Neural crest cell (in vitro differentiated cells): ENCODE measurements at places on chromosomes 7 and 10.

DNA sequence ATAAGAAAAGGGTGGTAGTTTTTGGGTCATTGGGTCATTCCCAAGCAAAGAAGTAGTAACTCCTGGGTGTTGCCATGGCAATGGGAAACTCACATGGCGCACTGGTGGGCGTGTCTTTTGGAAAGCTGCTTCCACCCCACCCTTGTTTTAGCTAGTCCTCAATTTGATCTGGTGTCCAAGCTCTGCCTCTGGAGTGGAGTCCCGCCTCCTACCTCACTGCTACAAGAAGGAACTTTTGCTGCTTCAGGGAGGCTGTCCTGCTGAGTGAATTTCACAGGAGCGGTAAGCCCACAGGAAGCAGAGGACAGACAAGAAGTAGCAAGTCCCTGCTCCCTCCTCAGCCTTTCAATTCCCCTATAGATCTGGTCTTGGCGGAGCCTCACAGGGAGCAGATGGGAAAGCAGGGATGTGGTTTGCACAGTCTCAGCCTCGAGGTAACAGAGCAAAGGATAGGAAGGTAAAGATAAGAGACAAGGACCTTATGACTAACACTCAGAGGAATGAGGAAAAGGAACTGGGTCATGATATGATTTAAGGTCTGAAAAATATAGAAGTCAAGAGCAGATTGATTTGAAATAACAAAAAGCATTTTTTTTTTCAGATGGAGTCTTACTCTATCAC is 700.3 kb downstream of the TNS3 start:
- no peak for DNase-seq

GRCh38 chr10:86603256-86603655 is 51.1 kb upstream of the OPN4 start:
- no peak for DNase-seq

- no peak for DNase-seq
These were observed 7.8 kb upstream of the BTRC start for GRCh38 chr10:101346177-101346576.

DNA sequence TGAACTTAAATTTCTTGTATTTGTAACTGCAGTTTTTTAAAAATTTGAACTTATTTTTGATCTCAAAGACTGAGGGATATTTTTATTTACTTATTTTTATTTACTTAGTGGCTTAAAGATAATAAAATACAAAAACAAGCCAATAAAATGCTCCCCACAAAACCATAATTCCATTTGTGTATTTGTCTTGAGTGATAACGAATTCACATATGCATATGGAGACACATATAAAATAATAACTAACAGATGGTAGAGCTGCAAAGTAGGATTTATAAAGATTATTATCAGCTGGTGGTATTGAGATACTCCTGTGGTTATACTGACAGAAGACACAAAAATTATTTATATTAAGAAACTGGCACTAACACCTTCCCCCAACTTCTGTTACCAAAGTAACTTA is 90.2 kb upstream of the RPA3 start:
- DNase-seq: no peak

DNA sequence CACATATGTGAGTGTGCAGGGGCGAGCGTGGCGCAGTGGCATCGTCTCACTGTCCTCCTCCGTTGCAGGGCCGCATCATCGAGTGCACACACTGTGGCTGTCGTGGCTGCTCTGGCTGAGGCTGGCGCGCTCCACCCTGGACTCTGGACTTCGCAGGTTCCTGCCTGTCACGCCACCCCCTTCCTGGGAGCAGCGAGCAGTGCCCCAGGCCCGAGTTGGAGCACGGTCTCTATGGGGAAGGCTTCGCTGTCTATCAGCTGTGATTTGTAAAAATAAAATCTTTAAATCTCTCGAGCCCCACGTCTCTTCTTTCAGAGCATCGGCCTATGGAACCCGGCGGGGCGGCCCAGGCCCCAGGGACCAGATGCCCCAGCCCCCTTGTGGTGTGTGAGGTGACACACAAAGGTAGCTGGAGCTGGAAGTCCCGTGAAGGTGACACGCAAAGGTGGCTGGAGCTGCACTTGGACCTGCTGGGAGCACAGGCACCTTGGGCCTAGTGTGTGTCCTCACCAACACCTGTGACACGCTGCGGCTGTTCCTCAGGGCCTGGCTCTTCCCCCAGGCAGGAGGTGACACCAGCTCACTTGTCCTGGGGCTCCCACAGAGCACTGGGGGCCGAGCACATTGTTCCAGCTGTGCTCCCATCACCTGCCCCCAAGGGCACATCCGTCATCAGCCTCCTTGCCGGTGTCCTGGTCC is 10.7 kb downstream of the BUD31 start:
- DNase-seq: no peak

DNA sequence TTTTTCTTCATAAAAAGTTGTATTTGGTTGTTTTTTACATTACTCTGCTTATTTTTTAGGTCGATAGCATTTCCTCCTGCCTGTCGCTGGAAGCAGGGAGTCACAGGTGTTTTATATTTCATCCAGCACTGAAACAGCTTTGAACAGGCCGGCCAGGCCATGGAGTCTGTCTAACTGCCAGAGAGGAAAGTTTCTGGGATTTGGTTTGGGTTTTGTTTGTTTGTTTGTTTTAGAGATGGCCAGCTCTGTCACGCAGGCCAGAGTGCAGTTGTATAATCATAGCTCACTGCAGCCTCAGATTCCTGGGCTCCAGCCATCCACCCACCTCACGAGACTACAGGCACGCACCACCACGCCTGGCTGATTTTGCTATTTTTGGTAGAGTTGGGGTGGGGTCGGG is 23.4 kb downstream of the PROSER2 start:
- DNase-seq: no peak

DNA sequence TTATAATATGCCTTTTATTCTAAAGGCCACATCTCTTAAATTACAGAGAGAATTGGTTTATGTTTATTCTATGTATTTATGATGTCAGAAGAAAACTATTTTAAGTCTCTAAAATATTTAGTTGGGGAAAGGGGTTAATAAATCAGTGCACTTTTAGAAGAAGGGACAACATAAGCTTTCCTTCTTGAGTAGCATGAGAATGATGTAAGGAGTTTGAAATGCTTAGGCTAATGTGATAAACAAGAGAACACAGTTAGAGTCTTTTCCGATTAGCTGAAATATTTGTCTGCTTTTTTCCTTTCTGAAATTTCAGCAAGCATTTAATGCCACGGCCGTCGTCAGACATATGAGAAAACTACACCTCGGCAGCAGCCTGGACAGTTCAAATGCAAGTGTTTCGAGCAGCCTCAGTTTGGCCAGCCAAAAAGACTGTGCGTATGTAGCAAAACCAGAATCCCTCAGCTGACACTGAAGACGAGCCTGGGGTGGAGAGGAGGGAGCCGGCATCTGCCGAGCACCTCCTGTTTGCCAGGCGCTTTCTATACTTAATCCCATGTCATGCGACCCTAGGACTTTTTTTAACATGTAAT is 176.2 kb downstream of the CCDC3 start:
- no peak for DNase-seq

- no peak for DNase-seq
These were observed 16.1 kb downstream of the COL26A1 start for GRCh38 chr7:101378751-101379174.

DNA sequence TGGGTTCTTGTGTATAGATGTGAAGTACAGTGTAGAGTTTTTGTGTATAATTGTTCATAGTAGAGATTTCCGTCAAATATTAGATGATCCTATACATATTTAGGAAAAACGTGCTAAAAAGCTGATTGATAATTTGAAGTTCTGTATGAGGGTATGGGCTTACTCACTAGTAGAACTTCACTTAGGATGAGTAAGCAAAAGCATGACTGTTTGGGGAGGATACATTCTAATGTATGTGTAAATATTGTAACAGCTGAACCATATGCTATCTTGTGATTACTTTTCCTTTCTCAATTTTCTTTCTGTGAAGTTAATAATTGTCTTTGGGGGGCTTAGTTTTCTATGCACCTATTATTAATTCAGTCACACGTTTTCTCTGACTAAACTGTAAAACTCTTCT is 53.2 kb upstream of the PDK4 start:
- DNase-seq: no peak

DNA sequence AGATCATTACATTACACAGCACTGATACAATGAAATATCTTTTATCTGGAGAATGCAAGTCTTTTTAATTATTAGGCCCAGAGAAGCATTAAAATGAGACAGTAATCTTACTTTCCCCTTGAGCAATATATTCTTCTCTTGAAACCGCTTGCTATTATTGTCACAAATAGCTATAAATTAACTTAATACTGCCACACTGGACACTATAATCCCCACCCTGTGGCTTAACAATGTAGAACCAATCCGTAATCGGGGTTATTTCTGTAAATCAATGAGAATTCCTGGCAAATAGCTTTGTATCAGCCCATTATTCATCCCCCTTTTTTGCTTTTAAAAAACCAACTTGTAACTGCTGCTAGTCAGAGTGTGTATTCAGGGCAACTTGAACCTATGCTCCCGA is 366.2 kb upstream of the VWC2 start:
- DNase-seq: no peak

- no peak for DNase-seq
These were observed 170.4 kb downstream of the TAX1BP1 start for GRCh38 chr7:27910326-27910725.

DNA sequence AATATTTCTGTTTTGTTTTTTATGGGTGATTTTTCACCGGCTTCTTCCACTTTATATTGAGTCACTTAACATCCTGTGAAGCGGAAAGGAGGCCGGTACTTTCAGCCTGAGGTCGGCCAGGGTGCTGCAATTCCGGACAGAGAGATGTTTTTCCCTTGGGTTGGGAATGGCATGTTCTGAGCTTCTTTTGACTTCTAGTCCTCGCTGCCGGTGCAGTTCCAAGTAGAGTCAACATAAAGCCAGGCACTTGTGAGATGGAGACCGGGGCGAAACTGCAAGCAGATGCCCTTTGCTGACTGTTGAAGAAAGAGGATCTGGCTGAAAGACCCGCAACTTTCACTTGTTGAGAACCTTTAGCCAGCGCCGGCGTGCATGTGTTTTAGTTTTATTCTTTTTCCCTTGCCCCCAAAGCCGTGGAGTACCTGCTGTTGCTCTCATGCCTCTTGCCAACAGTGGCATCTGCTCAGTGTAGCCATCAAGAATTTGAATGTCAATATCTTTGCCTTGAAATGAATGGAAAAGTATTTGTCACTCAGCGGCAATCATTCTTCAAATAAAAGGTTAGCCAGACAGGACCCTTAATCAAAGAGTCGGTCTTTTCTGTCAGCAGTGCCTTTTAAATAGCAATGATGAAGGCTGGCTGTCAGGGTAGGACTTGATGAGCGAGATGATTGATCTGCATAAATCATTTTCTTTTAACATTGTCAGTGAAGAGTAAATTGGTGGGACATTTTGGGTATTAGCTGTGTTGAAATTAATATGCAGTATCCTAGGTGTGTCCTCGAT is 351.2 kb downstream of the LRMDA start:
- no peak for DNase-seq

DNA sequence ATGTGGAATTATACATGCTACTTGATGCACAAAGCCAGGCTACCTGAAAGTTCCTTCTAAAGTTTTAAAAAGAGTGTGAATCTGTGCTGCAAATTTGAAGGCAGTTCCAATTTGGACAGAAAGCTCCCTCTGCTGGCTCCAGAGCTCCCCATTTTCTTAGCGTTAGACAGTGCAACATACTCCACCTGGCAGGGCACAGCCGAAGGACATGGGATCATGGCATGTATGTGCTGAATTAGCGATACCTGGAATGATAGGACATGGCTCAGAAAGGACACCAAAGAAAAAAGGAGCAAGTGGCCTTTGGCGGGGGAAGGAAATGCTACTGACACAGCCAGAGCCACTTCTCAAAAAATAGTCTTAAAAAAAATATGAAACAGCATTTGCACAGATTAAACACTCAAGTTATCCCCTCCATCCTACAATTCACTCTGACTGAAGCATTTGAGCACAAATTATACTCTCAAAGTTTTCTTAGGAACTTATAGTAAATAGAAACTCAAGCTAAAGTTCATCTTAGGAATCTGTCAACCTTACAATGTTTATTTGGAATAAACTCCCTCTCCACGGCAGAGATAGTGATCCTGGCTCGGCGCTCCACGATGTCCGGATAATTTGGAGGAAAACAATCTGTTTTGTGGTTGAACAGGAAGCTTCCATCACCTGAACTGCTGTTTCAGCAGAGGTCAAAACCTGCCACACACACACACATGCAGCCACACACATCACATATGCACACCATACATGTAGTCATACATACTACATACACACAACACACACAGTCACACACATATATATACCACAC is 80.0 kb downstream of the C7orf25 start:
- peak; percentile 32 for DNase-seq

GRCh38 chr10:24047176-24047575 is 161.8 kb upstream of the KIAA1217 start:
- DNase-seq: no peak

DNA sequence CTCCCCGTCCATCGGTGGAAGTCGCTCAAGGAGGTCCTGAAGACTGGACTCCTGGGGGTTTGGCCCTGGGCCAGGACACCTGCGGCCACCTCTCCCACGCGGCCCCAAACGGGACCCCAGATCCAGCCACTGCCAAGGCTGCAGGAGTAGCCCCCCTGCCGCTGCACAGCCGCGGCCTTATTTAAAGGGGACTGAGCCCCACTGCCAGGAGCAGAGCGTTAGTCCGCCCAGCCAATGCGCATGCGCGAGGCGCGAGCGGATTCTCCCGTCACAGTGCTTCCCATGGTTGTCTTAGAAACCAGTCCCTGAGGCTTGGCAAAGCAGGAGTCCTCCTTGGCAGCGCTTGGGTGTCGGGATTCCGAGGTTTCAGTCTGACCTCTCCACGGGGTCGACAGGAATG is 320.0 kb downstream of the ZNF716 start:
- DNase-seq: no peak

DNA sequence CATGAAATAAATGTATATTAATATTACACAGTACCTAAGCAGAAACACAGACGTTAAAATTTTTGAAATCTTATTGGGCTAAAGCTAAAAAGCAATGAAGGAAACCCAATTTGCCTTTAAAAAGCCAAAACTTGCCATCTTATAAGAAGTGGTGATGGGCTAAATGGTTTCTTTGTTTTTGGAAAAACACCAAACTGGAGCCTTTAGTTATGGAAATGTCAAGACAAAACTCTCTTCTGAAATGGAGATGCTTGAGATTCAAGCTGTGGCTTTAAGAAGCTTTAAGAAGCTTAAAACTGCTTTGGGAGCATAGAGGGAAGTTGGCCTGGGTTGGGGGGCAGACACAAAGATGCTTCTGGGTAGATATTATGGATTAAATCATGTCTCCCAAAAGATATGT is 277.0 kb downstream of the GFRA1 start:
- no peak for DNase-seq

DNA sequence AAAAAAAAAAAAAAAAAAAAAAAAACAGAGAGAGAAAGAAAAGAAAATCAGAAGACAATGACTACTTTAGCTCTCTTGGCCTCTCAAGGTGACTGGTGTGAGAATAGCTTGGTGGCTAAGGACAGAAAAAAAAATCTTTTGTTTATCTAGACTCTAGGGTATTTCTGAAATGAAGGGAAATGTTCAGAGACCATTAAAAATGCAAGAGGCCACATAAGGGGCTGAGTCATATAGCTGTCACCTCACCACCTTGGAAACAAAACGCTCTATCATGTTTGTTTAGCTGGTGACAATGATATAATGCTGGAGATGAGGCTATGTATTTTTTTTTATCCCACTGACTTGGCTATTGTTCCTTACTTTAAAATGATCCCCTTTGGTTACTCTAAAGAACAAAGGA is 287.0 kb upstream of the CDC14C start:
- DNase-seq: no peak
